ENCODE measurements at places on chromosomes 11 and 22. TPM values are rescaled to one million over a fixed set of nuclear protein-coding genes. Genes with fewer than 3 reads are reported as not detected.

Gene MS4A12
- not detected for total RNA-seq

Gene LGALS12
- total RNA-seq = 1.3 TPM

Gene SUSD2
- total RNA-seq = 2.5 TPM

Gene MED19
- total RNA-seq = 12.4 TPM

Gene EHF
- 0.56 TPM for total RNA-seq

DNA sequence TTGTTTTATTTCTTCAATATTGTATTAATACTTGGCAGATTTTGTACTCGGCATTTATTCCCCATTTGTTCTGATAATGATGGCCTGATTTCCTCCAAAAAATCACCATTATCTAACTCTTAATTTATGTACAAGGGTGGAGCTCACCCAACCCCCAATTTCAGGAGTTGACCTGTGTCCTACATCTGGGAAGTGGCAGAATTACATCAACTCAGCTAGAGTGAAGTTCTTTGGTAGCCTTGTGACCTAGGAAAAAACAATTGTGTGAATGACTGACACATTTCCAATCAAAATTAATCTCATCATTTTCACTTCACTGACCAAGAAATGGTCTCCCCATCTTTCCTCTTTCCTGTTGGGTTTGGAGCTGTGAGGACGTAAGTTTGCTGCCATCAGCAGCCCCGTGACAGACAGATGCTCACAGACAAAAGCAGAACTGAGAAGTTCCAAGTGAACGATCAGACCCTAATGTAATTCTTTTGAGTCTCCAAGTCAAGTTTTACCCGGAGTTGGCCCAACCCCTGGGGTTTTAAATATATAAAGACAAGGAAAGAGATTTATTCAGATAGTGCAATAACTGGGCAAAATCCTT lies 16.6 kb upstream of the MS4A6E start:
- H3K4me3 ChIP-seq = no peak overlapping the region
- H3K27ac ChIP-seq = no peak overlapping the region
- H3K36me3 ChIP-seq = no peaks in the 10 kb centered on the region
- no peaks in the 10 kb centered on the region for H3K4me1 ChIP-seq

DNA sequence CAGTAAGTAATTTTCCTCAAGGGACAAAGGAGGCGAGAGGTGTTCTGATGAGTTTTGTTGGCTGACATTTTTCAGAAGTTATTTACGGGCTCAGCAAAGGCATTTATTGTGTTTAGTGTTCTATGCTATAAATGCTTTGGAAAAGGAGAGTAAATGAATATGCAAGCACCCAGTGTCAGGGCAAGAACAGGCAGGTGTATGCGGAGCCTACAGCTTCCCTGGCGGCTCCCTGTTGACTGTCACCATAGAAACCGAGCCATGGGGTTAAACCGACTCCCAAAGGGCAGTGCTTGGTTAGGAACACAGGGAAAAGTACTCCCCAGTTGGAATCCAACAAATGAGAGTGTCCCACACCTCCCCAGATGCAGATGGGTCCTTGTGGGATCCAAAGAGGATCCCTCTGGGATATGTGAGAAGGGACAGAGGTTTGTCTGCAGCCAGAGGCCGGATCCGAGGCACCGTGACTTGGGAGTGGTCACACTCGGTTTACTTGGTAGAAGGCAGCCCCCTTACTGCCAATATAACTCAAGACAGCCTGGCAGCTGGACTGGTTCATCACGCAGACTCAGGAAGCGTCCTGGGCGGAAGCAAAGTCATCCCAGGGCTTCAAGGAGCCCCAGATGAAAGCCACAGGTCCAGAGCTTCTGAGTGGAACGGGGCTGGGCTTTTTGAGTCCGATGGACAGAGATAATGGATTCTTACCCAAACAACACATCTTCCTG lies 329.7 kb downstream of the CTTN start:
- no peak overlapping the region for H3K27ac ChIP-seq
- no peak overlapping the region for H3K4me3 ChIP-seq
- H3K27me3 ChIP-seq = peaks cover 3% of the 10 kb centered on the region
- DNase-seq = no peak

DNA sequence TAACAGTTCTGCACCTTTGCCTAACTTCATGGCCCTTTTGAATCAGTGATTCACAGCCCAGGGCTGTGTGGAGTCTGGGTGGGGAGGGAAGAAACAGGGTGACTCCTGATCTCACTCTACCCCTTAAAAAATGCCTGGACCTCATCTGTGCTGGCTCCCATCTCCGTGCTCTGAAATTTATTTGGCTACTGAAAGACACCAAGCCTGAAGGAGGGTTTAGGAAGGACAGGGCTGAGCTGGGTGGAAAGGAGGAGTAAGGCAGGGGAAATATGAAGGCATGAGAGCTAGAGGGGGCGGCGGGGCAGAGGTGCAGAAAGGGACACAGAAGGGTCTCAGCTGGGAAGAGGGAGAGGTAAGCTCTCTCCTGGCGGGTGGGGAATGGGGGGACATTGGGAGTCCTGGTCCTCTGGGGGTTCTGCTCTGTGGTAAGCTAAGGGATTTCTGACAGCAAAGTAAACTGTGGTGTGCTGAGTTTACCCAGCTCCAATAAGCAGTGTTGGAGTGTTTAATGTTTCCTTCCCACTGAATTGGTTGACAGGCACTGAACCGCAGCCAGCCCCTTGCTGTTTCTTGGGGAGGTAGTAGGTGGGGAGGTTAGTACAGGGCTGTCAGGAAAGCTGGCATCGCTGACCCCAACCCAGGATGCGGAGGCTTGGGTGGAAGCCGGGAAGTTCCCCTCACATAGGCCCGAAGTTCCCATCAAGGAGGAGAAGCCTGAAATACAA lies 71.1 kb downstream of the RPUSD4 start:
- peaks cover 5% of the 10 kb centered on the region for H3K4me1 ChIP-seq
- no peak for DNase-seq
- H3K36me3 ChIP-seq = no peaks in the 10 kb centered on the region
- no peaks in the 10 kb centered on the region for H3K27me3 ChIP-seq
- no peak overlapping the region for H3K4me3 ChIP-seq
- no peak overlapping the region for H3K27ac ChIP-seq

GRCh38 chr11:118126082-118126838 lies 26.4 kb downstream of the SCN4B start:
- H3K27ac ChIP-seq = no peak overlapping the region
- H3K4me1 ChIP-seq = peaks cover 3% of the 10 kb centered on the region
- DNase-seq = no peak
- H3K4me3 ChIP-seq = no peak overlapping the region
- H3K27me3 ChIP-seq = no peaks in the 10 kb centered on the region

DNA sequence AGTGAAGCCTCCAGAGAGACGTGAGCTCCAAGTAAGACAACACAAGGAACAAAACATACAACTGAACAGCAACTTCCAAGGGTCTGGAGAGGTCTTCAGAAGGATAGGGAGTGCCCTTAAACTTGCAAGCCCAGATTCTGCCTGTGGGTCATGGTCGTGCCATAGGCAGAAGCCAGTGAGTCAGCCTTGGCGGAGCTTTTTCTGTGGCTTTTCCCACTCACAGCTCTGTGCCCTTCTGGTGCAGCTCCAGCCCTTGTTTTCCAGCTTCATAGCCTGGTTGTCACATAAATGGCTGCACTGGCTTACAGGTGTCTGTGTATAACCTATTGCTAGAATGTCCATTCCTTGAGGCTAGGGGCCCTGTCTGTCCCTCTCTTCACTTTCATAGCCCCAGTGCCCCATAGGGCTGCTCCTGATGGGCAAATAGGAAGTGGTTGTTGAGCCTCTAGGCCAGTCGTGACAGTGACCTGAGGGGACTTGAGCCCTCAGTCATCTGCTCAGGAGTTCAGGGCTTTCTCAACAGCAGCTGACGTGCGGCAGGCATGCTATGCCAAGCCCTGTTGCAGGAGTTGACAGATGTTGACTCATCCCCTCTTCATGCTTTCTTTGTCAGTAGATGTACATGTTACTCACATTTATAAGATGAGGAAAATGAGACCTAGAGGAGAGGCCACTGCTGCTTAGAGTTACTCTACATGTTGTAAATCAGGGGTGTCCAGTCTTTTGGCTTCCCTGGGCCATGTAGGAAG lies 7.4 kb downstream of the MED15 start:
- H3K36me3 ChIP-seq = peaks cover 23% of the 10 kb centered on the region
- no peak for DNase-seq
- no peak overlapping the region for H3K4me3 ChIP-seq
- no peak overlapping the region for H3K27ac ChIP-seq
- peaks cover 56% of the 10 kb centered on the region for H3K4me1 ChIP-seq

- no peak overlapping the region for H3K27ac ChIP-seq
- no peak for DNase-seq
- no peak overlapping the region for H3K4me3 ChIP-seq
- H3K36me3 ChIP-seq = no peaks in the 10 kb centered on the region
These were observed 176.2 kb downstream of the BUD13 start for GRCh38 chr11:116596346-116597260.

GRCh38 chr11:65390996-65391395 lies 4.6 kb downstream of the FRMD8 start:
- peaks cover 46% of the 10 kb centered on the region for H3K4me1 ChIP-seq
- no peaks in the 10 kb centered on the region for H3K27me3 ChIP-seq
- DNase-seq = peak; percentile 66
- H3K4me3 ChIP-seq = peak overlapping the region; percentile 21

DNA sequence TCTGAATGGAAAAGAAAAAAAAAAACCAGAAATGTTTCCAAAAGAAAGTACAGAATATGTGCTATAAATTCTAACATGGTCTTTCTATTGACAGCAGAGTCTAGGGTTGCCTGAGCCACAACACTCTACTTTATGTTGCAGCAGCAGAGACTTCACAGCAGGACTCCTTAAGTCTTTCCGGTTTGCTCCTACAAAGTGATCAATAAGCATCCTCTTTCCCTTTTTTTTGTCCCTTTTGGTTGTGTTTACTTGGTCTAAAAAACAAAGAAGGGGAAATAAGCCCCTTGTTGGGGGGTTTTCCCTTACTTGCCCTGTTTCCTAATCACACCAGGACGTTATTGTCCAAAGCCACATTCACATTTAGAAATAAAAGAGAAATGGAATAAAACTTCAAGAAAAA lies 163.1 kb upstream of the MPPED2 start:
- H3K27me3 ChIP-seq = no peaks in the 10 kb centered on the region
- no peak overlapping the region for H3K27ac ChIP-seq
- no peak overlapping the region for H3K4me3 ChIP-seq
- no peak for DNase-seq
- no peaks in the 10 kb centered on the region for H3K36me3 ChIP-seq

DNA sequence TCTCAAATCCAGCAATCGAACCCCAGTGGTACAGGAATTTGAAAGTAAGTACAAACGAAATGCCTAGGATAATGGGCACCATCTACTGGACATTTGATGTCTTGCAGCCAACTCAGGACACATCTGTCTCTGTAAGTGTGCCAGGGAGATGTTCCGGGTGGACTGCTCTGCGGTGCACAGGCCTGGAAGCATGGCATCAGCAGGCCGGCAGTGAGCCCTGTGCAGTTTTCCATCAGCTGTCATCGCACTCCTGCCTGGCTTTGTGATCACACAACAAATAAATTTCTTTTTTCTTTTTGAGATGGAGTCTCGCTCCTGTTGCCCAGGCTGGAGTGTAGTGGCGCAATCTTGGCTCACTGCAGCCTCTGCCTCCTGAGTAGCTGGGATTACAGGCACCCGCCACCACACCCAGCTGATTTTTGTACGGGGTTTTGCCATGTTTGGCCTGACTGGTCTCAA lies 71.0 kb downstream of the JAM3 start:
- H3K27ac ChIP-seq = no peak overlapping the region
- peaks cover 8% of the 10 kb centered on the region for H3K36me3 ChIP-seq
- peaks cover 5% of the 10 kb centered on the region for H3K4me1 ChIP-seq
- H3K27me3 ChIP-seq = no peaks in the 10 kb centered on the region
- H3K4me3 ChIP-seq = no peak overlapping the region
- peak; percentile 67 for DNase-seq

GRCh38 chr11:38687008-38687407 lies 2089.0 kb upstream of the RAG2 start:
- H3K27me3 ChIP-seq = no peaks in the 10 kb centered on the region
- H3K4me1 ChIP-seq = no peaks in the 10 kb centered on the region
- no peak for DNase-seq
- H3K27ac ChIP-seq = no peak overlapping the region

DNA sequence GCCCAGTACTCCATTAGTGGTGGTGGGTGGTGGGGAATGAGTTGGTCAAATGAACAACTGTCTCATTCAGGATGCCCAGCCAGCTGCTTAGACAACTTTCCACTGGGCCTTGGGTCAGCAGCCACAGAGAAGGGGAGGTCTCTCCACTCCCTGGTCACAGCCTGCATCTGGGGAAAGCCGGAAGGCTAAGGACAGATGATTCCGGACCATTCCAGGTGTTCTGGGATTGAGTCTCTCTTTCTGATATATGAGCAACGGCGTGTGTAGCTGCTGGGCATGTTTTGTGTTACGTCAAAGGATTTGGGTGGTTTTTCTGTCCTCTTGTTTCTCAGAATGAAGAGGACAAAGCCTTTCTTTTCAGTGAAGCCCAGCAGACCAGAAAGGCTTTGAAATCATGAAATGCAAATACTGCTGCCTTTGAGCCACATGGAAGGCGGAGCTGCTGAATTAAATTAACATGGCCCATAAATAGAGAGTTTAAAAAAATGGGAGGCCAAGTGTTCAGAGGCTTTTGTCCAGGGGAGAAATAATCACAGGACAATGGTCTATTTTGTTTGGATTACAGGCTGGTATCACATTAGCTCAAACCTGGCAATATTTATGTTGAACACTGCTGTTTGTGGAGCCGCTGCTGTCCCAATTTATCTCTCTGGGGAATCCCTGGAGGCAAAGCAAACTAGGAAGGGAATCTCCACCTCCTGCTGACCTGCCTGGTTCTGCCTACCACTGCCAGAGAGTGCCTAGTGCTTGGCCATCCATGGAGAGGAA lies 234.4 kb upstream of the E2F8 start:
- H3K27me3 ChIP-seq = peaks cover 4% of the 10 kb centered on the region
- H3K36me3 ChIP-seq = no peaks in the 10 kb centered on the region
- no peak overlapping the region for H3K4me3 ChIP-seq
- no peak overlapping the region for H3K27ac ChIP-seq
- H3K4me1 ChIP-seq = no peaks in the 10 kb centered on the region
